Stimulated activated CD4-positive, alpha-beta T cell treated with anti-CD3 and anti-CD28 coated beads, Interleukin-4, amount 100 ng/mL, for 24 hours (primary cell): ENCODE measurements at places on chromosomes 13 and 19.

GRCh38 chr13:45104261-45104660 lies 16.0 kb upstream of the GTF2F2 start:
- no peak for DNase-seq

DNA sequence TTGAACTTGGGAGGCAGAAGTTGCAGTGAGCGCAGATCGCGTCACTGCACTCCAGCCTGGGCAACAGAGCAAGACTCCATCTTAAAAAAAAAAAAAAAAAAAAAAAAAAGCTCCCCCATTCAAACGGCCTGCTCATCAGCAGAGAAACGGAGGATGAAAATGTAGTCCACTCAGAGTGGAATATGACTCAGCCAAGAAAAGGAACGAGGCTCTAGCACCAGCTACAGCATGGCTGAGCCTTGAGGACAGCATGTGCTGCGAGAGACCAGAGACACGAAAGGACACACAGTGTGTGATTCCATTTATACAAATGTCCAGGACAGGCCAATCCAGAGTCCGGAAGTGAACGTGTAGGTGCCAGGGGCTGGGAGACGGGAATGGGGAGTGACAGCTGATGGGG lies 18.1 kb upstream of the MIER2 start:
- no peak for DNase-seq

- DNase-seq = no peak
These were observed 1.4 kb upstream of the GPR183 start for GRCh38 chr13:99308471-99309087.

DNA sequence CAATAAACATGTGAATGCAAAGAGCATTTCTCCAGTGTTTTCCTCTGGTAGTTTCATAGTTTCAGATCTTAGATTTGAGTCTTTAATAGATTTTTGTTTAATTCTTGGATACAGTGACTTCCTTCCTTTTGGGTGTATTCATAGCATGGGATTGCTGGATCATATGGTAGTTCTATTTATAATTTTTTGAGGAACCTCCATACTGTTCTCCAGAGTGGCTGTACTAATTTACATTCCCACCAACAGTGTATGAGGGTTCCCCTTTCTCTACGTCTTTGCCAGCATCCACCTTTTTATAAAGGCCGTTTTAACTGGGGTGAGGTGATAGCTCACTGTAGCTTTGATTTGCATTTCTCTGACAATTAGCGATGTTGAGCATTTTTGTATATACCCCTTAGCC lies 9.3 kb upstream of the CALM3 start:
- no peak for DNase-seq

DNA sequence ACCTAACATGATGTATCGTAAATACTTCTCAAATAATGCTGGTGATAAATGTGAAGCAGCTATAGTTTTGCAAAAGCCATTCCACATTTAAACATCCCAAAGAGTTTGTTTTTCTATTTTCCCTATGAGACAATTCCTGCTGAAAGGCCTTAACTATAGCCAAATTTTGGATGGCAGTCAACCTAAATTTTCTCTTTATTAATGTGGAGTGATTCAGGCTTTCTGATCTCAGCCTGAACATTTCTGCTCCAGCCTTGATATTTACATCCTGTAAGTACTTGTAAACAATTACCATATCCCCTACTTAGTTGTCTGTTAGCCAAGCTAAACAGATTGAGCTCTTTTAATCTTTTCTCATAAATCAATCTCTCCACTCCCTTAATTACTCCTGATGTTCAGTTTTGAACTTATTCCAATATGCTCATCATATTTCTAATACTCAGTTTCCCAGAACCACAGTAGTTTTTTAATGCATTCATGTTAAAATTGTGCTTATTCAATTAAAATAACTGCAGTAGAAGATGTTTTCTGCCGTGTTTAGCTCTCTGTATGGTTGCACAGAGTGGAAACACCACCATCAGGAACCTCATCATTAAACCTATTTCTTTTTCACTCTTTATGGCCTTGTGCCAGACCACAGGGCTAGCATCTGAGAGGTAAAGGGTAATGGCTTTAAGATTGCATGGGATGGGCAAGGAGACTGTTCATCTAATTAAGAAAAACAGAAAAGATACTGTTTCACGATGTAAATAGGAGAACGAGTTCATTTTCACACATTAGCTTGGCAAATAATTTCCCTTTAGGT lies 1235.2 kb upstream of the SLC10A2 start:
- no peak for DNase-seq

DNA sequence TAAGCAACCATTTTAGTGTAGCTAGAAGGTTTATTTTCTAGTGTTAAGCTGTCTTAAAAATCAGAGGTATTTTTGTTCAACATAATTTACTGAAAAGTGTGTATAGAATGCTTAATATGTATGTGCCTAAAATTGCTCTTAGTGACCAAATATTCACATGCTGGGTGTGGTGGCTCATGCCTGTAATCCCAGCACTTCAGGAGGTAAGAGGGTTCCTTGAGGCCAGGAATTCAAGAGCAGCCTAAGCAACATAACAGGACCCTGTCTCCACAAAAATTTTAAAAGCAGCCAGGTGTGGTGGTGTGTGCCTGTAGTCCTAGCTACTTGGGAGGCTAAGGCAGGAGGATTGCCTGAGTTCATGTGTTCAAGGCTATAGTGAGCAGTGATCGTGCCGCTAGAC lies 120.9 kb upstream of the FRY start:
- DNase-seq = no peak

GRCh38 chr19:30670011-30670329 lies 297.8 kb downstream of the ZNF536 start:
- no peak for DNase-seq

DNA sequence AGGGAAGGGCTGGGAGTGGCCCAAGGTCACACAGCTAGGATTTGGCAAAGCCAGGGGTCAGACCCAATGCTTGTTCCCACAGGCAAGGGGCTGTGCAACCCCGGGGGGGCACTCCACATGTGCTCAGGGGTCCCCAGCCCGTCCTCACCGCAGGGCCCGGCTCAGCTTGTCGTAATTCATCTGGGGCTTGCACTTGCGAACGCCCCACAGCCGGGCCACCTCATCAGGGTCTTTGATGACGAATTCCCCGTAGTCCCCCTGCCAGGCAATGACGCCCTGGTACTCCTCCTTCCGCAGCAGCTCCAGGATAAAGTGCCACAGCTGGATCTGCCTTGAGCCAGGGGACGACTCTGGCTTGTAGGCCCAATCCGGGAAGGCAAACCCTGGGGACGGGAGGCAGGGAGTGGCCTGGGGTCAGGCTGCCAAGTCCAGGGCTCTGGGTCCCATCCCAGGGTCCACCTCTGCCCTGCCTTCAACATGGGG lies 4.7 kb downstream of the ERF start:
- DNase-seq = no peak

- DNase-seq = no peak
These were observed 11.6 kb upstream of the CLDN10 start for GRCh38 chr13:95540888-95541287.

- DNase-seq = no peak
These were observed 45.9 kb upstream of the KCTD15 start for GRCh38 chr19:33750587-33751435.

- peak; percentile 77 for DNase-seq
These were observed 665 bp downstream of the TUBGCP3 start for GRCh38 chr13:112587212-112587763.

GRCh38 chr13:104460554-104460953 lies 1394.3 kb upstream of the SLC10A2 start:
- no peak for DNase-seq

- DNase-seq = no peak
These were observed 63.4 kb upstream of the CEACAM8 start for GRCh38 chr19:42658076-42658475.

DNA sequence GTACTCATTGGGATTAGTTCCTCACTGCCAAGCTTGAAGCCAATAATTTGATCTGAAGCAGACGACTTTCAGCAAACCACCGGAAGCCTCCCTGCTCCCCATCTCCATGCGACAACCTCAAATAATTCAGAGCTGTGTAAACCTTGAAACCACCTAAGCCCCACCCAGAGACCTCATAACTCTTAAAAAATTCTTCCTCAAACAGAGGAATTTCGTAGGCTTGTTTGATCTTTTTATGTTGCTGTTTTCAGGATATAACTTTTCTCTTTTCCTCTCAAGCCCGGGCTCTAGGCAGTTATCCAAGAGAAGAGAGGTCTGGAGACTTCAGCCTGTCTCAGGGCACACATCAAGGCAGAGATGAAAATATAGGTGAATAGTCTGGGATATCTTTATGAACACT lies 311.6 kb downstream of the KCNRG start:
- DNase-seq = no peak

DNA sequence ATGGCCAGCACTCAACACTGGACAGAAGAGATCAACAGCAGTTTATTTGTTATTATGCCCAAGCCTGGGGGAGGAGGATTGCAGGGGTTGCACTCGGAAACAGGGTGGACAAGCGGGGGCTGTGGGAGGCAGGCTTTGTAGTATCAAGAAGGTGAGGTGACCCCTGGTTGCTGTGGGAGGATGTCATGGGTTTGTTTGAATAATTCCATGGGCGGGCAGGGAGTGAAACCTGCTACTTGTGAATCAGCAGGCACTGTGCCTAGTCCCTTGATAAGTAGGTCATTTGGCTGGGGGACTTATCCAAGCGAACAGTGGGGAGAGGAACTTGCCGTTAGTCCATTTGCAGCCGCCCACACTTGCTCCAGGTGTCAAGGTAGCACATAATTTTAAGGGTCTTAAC lies 84.4 kb upstream of the KCTD15 start:
- no peak for DNase-seq

GRCh38 chr13:76693086-76693485 lies 193.1 kb downstream of the KCTD12 start:
- DNase-seq = no peak

DNA sequence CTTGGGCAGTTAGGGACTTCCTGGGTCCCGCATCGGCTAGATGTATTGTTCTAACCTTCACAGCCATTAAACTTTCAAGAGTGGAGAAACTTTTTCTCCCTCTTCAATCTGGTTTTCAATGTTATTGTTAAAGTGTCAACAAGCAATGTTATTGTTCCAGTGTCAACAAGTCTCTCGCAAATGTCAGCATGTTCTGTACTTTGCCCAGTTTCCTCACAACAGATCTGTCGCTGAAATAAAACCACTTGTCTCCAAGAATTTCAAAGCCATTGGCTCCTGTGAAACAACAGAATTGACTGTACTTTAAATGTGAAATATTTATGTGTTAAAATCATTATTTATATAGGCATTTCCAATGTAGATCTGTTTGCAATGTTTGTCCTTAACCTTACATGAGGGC lies 138.0 kb downstream of the ITGBL1 start:
- no peak for DNase-seq

DNA sequence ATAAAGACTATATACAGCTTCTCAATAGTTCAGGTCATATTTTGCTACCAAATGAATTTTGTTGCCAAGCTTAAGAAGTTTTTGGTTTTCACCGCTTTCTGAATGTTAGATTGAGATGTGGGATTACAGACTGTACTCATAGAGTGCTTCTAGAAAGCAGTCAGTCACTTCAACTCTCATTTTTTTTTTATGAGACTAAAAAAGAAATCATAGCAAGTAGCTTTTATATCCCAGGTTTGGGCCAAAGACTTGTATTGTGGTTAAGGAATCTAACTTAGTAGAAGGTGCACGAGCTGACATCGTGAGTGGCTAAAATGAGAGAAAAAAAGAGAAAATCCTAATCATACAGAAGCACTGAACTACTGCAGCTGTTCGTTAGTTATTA lies 2.2 kb upstream of the USPL1 start:
- no peak for DNase-seq

DNA sequence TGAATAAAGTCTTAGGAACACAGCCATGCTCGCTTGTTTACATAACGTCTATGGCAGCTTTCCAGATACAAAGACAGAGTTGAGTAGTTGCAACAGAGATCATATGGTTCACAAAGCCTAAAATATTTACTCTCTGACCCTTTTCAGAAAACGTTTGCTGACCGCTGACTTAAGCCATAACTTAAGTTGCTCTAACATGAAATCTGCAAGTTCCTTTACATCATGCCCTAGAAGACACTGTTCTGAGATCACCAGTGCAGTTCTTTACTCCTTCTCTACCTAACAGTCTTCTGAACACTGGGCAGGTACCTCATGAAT lies 166.4 kb downstream of the DCLK1 start:
- no peak for DNase-seq

GRCh38 chr19:18860725-18861124 lies 29.0 kb downstream of the UPF1 start:
- no peak for DNase-seq

DNA sequence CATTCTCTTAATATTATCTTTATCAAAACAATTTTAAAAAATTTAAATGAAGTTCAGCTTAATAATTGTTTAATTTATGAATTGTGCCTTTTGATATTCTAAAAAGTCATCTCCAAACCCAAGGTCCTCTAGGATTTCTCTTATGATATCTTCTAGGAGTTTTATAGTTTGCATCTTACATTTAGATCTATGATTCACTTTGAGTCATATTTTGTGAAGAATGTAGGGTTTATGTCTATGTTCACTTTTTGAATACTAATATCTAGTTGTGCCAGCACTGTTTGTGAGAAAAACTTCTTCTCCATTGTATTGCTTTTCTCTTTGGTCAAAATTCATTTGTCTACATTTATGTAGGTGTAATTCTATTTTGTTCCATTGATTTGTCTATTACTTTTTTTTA lies 1068.4 kb upstream of the SPRY2 start:
- no peak for DNase-seq

DNA sequence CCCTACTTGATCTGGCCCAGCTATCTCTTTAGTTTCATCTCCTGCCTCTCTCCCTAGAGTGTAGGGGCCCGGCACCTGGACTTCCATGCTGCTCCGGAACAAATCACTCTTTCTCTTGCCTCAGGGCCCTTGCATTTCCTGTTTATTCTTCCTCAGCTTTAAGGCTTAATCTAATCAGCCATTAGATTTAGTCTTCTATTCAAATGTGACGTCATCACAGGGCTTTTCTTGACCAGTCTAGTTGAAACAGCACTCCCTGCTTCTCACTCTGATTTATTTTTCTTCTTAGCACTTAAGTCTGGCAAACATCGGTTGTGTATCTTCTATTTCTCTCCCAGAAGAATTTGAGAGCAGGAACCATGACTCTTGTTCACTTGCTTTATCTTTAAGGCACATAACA lies 564.1 kb downstream of the EFNB2 start:
- no peak for DNase-seq

DNA sequence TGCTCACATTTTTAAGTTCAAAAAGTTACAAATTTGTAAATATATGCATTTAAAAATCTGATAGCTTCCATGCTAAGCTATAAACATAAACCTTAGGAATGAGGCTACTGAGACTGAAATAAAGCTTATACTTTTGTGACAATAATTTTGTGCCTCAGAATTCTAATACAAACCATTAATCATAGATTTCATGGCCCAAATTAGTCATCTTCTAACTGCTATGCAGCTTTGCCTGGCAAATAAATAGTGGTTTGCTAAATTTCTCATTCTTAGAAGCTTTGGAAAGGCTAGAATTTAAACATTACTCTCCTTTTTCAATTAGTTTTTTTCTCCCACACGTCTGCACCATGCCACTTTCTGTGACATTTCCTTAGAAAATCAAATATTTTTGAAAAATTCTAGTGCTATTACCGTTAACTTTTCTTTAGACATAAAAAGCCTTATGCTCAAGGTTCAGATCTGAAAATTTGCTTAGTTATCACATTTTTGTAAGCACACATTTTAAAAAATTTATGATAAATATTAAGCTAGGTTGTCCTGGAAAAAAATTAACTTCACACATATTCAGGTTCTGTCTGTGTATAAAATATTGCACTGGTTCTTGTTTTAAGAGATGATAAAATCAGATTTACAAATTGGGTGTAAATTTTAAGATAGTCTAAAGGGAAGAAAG lies 46.9 kb downstream of the FNDC3A start:
- DNase-seq = no peak
